ENCODE measurements at places on chromosomes 12 and 14.

DNA sequence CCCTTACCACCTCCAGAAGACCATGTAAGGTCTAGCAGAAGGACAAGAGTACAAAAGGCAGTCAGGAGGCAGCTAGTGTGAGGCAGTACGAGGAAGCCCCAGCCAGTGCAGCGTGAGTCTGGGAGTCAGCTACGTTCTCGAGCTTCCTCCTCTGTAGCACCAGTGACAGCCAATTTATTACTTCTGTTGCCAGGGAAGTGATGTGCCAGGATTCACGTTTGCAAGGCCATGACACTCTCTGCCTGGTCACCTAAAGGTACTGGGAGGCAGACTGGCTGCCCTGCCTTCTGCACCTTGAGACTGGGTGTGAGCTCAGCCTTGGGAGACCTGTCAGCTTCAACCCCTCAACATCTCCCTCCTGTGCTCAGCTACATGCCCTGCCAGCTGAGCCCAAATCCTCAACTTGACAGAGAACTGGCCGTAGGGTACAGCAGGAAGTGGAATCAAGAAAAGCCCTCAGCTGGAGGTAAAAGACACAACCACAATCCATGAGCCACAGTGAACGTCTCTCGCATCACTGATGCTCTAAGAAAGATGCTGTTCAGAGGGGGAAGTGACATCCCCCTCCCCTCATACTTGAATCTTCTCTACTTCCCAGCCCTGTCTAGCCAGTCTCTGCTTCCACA, 182.5 kb upstream of the RGS6 start:
- no peak for DNase-seq

DNA sequence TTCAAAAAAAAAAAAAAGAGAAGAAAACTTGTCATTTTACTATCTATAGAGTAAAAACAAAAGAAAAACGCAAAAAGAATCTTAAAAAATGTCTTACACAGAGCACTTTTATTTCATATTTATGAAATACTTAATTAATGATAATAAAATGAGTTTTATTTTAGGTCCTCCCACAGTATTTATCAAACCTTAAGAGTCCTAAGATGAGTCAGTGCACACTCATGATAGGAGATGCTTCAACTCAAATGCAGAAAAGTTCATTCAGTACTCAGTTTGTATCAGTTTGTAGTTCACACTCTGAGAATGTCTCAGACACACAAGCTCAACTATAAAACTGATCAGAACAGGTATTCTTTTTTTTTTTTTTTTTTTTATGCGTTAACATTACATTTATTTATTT, 41.7 kb downstream of the TRIM9 start:
- no peak for DNase-seq

GRCh38 chr12:53289891-53290290, 5.5 kb upstream of the PFDN5 start:
- no peak for DNase-seq

DNA sequence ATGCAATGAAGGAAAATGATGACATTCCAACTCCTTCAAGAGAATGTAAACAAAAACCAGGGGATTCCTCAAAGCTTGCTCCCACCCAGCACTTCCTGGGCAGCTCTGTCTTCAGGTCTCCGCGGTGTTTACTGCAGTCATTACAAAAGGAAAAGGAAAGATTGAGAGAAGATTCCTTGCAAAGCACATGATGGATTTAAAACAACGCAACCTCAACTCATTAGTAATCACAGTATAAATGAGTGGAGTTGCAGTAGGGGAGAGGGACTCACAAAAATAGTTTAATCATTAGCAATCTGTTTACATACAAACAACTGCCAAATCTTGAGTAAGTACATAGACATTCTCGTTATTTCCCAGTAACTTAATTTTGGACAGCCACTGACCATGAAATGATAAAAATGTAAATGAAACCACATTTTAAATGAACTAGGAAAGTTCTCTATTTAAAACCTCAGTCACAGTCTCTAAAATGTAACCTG, 49.7 kb upstream of the OVCH1 start:
- DNase-seq = no peak

DNA sequence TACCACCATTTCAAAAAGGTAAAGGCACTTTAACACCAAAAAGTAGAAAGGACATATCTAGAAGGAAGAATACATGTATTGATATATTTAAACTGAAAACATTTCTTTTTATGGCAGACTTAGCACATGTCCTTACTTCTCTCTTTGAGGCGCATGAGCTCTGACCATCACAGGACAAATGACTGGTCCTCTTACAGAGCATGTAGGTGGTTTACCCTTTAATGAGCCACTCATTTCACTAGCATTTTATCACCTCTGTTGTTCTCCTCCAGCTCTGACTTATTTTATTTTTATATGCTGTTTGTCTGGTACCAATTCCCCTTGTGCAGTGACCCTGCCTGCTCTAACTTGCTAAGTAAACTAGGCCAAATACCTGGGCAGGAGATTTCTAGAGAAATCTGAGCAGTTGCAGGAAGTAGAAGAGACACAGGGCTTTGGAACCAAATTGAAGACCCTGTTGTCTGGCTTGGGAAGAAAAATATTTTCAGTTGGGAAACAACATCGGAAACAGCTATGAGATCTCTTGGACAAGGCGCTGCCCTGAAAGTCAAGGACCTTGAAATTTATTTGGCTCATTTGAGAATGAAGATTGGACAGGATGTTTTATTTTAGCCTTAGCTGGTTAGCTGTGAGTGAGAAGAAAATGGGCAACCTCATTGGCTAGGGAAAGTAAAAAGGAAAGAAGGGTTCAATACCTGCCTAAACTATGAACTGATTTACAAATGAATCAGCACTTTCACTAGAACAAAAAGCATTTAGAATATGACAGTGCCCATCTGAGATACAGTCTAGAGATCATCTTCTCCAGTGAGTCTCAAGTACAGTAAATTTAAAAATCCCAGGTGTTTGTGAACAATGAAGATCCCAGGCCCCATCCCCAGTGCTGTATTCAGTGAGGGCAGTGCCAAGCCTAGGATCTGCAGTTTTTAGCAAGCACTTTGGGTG, 374.4 kb downstream of the ZFP36L1 start:
- DNase-seq = peak; percentile 28

DNA sequence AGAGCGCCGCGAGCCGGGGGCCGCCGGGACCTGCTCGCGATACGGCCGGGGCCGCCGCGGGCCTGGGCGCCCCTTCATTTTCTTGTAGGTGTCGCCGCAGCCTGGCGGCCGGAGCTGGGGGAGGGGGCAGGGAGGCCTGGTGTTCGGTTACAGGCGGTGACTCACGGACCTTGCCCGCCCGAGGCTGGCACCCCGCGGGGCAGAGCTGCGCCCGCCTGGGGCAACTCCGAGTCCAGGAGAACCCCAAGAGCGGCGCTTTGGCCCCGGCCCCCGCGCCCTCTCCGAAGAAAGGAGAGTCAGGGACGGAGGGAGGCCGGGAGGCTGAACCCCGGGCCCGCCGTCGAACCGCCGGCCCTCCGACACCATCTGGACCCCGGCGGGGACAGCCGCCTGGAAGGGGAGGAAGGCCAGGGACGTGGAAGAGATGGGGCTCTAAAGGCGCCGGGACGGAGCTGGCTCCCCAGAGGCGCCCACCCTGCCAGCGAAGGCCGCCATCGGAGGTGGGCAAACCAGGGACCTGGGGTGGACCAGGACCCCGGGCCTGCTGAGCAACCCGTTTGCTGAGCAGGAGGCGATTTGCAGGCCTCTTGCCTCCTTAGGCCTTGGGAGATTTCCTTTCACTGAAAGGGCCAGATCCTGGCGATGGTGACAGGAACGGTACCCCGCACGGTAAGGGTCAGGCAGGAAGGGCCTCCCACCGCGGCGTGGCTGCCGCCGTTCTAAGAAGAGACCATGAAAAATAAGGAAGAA, 843 bp upstream of the NUAK1 start:
- peak; percentile 66 for DNase-seq

DNA sequence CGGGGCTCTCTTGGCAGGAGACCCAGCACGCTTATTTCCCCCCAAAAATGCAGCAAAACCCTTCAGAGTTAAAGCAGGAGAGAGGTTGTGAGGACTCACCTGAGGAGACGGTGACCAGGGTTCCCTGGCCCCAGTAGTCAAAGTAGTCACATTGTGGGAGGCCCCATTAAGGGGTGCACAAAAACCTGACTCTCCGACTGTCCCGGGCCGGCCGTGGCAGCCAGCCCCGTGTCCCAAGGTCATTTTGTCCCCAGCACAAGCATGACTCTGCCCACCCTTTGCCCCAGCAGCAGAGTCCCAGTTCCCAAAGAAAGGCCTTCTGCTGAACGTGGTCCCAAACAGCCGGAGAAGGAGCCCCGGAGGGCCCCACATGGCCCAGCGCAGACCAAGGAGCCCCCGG, 337.7 kb downstream of the TMEM121 start:
- DNase-seq = no peak

Data from mammary epithelial cell (primary cell).